ENCODE measurements at places on chromosomes 1 and 21.

DNA sequence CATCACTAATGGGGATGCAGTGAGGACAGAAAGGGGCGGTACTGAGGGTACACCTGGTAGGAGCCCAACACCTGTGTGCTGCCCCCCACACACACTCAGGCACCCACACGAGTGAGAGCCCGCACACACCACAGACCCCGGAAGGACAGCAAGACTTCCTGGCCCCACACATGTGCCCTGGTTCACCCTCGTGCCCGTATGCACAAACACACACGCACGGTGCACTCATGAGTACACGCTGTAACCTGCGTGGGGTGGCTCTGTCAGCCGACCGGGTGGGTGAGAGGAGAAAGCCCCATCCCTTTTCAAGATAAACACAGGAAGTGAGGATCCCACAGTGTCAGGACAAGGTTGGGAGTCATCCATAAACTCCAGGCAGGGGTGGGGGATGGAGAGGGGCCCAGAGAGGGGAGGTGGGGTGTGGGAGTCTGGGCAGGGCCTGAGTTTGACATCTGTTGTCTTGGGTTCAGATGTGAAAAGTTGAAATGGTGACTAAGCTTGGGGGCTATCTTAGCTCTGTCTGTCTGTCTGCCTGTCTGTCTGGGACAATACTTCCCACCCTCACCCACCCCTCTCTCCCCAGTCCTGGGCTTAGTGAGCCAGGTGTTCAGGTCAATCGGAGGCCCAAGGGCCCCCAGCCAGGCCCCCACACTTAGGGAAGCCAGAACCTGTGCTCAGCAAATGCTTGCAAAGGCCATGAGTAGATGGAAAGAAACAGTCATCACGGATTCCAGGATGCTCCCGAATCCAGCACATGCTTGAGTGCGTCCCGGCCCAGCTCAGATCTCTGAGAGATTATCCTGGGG is 119.8 kb upstream of the ZBTB40 start:
- DNase-seq: no peak

DNA sequence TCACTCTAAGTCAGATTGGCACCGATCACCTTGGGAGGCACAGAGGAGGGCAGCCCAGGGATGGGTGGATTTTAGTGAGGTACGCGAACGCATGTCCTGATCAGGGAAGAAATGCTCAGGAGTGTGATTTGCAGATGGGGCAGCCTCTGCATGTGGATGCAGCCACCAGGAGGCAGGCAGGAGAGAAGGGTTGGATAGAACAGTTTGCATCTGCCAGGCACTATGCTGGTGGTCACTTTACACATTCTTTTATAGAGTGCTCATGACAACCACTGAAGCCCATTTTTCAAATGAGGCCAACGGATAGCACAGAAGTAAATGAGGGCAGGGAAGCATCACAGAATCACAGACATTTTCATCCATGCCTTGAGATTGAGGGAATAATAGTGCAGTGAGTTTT is 5.7 kb downstream of the LAMB3 start:
- peak; percentile 68 for DNase-seq

DNA sequence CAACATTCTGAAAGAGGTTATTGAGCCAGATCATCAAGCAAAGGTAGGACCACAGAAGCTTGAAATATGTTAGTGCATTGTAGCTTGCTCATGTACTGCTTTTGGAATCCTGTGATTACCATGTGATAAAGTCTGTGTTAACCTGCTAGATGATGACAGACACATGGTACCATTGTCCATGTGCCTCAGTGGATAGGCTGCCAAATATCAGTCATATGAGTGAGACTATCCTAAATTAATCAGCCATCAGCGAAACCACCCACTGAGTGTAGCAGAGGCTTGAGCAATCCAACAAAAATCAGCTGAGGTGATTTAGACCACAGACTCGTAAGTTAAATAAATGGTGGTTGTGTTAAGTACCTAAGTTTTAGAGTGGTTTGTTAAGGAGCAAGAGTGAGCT is 32.7 kb upstream of the CRB1 start:
- no peak for DNase-seq

DNA sequence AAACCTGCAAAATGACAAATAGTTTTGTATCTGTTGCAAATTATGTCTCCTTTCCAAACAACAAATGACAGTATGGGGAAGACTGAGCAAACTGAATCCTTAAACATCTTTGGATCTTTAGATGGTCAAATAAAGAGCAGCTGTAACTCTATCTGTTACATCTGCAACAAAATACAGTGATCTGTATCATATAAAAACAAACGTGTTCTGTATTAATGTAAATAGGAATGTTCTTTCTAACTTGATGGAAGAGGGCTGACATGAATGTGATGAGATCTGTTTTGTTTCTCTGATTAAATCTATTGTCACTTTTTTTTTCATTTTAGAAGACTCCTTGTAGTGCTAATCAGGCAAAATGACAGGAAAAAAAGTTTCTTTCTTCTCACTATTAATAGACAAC is 159.5 kb downstream of the GPATCH2 start:
- no peak for DNase-seq

- DNase-seq: no peak
These were observed 40.5 kb downstream of the EPHB2 start for GRCh38 chr1:22751124-22751531.

DNA sequence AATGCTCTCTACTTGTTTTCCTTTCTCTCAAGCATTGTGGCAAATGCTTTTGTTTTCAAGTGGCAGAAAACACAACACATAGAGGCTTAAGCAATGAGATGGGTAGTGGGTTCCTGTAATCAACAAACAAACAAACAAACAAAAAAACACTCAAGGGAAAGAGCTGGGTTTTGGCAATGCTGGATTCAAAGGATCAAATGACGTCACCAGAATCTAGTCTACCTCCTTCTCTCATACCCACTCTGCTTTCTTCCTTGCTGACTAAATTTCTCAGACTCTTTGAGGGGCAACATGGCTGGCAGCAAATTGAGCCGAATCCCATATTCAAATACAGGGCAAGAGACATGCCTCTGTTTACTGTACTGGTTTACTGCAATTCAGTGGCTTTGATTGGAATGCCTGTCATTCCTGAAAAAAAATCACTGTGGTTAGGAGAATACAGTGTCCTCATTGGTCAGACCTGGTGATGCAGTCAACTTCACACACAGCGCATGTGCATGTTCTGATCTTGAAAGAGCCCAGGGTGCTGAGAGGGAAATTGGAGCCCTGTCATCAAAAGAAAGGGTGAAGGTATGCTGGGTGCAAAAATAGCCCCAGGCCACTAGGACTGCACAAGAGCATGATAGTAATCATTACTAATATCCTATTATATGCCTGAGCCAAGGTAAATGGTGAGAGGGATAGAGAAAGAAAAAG is 356.2 kb downstream of the KCTD3 start:
- peak; percentile 64 for DNase-seq

DNA sequence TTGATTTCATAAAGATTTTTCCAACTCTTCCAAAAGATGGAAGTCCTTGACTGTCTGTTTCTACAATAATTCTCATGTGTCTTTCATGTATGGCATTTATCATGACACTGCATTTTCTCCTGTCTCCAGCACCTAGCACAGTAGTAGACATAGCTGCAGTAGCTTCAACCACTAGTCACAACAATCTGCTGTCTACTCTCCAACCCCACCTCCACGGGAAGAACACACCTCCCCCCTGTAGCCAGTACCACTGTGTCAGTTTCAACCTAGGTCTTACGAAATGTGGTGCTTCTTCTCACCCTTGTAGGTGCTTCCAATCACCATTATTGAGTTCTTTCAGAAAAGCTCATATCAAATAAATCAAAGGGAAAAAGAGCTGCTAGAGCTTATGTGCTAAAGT is 425.1 kb upstream of the ADAMTS5 start:
- no peak for DNase-seq

All from EL (cell line).